AG04449 (cell line): ENCODE measurements at places on chromosomes 3 and 15.

DNA sequence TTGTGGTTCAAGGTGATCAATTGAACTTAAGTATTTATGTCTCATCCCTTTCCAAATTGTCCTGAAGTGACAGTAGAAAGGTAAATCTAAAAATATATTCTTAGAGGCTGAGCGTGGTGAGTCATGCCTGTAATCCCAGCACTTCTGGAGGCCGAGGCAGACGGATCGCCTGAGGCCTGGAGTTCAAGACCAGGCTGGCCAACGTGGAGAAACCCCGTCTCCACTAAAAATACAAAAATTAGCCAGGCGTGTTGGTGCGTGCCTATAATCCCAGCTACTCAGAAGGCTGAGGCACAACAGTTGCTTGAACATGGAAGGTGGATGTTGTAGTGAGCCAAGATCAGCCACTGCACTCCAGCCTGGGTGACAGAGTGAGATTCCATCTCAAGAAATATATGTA is 226.6 kb downstream of the DPH6 start:
- DNase-seq, result no peak

DNA sequence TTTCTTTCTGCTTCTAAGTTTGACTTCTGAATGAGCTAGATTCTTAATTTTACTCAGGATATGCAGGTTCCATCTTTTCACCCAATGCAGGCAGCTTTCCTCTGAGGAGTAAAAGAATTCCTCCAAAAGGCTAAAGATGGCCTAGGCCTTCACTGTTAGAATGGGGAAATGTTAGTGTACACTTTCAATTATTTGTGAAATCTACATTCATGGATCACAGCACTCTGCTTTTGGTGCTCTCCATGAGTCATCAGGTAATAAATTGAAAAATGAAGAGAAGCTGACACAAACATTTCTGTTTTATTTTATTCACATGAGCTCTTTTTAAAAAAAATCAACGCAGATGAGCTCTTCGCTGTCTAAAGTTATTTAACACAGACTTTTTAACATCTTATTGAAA is 502.5 kb upstream of the GOLIM4 start:
- no peak for DNase-seq

DNA sequence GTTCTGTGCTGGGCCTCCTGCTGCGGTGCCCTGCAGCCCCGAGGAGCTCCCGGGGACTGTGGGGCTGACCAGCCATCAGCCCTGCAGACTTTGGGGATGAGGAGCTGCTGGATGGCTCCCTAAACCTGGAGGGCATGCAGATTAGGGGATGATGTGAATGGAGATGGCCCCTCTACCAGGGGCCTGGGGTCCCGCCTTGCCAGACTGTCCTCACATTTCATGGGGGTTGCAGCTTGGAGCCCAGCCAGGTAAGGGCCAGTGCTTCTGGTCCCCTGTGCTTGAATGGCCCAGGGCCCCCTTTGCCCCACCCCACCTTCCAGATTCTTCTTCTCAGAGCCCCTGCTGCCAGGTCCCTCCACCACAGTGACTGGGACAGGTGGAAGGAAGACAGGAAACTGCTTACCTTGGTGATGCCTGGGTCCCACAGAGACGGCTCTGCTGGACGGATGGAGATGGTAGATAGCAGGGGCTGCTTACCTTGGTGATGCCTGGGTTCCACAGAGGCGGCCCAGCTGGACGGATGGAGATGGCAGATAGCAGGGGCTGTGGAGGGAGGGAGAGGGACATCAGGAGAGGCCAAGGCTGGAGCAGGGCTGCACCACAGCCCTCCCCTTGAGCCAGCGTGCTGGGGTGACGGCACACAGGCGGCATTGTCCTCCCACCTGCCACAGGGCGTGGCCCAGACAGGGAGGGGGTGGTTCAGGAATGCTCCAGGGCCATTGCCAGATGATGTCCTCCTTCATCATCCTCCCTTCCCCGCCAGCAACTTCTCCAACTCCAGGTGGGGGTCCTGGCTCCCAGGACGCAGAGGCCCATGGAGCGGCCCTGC is at the start of gene SPTBN5:
SPTBN5 (minus strand) TSS at position 632 of the 829 bp plus-strand sequence; CDS start at position 76, 556 bp downstream.
- no peak for DNase-seq

DNA sequence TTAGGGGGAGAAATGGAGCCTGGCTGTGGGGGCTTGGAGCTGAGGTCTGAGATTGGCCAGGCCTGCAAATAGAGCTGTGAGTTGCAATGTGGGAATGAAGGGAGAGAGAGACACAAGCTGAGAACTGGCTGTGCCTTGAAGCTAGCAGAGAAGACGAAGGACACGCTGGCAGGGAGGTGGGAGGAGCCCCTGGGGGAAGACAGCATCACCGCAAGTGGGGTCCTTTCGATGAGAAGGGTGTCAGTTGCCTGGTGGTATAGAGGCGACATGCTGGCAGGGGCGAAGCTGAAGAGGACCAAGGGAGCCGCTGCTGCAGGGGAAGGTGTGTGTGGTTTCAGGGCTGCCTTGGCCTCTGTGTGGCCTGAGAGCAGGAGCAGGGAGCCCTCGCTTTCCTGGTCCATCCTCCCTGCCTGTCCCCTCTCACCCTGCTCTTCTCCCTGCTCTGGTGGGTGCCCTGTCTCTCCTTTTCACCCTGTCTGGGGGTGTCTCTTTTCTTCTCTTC is 5.5 kb downstream of the RHCG start:
- DNase-seq, result no peak

GRCh38 chr3:135125171-135125801 is 330.2 kb downstream of the EPHB1 start:
- DNase-seq, result no peak

- DNase-seq, result no peak
These were observed 2.0 kb downstream of the FOXP1 start for GRCh38 chr3:71581457-71582035.

DNA sequence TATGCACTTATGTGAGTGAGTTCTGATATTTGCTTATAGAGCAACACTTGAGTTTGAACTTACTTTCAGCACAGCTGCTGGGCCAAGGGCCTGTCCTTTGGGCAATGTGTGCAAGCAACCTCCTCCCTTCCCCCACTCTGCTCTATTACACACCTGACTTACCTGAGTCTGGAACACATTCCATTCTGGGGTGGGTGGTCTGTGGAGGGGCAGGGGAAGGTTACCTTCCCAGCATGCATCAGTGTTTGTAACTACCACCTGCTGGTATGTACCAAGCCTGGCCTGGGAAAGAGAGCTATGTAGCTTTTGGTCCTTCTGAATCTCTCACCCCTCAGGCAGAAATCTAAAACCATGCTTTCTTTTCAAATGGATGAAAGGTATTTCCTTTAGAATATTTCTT is 103.0 kb downstream of the ISL2 start:
- DNase-seq, result no peak
